Heart left ventricle (tissue), 16 donors: ENCODE measurements at places on chromosomes 5 and 9. TPM values are rescaled to one million over a fixed set of nuclear protein-coding genes. Genes with fewer than 3 reads are reported as not detected.
A peak's percentile ranks its signal among the peaks of the same experiment; 100 is the strongest.

Gene NR3C1
- 45.3 TPM for total RNA-seq

Gene LCN6
- 1.2 TPM for total RNA-seq

Gene TAS2R1
- not detected for total RNA-seq

Gene DNAH5
- 0.16 TPM for total RNA-seq

Gene ALDH1A1
- total RNA-seq = 35.8 TPM

Gene ANKDD1B
- not detected for total RNA-seq

- DNase-seq = no peak
Measured at GRCh38 chr9:124439086-124439485, 11.2 kb upstream of the ADGRD2 start.

DNA sequence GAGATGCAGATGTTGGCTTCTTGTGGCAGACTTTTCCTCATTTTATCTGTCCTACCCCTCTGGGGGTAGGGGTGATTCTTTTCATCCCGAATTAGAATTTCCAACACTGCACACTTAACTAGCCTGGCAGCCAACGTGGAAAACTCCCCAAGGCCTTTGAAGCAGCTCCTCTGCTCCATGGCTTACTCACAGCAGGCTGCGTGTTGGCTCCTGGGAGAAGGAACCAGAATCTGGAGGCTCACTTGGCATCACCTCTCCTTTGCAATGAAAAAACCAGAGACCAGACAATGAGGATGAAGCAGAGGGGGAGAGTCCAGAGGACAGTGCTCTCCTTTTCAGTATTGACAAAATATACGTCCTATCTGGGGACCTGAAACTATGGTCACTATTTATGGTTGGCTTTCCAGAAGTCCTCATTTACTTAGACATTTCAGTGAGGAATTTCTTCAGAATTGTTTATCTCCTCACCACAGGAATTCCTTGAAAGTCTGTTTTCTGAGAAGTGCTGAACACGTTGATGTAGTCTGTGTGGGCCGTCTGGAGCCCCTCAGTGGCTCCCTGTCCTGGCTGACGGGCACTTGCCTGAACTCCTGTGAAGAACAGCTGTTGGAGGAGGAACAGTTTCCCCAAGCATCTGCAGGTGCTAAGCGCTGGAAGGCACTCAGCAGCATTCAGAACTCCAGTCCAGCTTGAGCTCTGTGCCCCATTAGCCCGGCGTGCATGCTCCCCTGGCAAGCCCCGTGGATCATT lies 231.3 kb downstream of the RFK start:
- DNase-seq = peak; percentile 29

- DNase-seq = no peak
Measured at GRCh38 chr9:3969590-3970260, 330.1 kb downstream of the GLIS3 start.

GRCh38 chr9:25964239-25964638 lies 286.0 kb upstream of the TUSC1 start:
- no peak for DNase-seq

DNA sequence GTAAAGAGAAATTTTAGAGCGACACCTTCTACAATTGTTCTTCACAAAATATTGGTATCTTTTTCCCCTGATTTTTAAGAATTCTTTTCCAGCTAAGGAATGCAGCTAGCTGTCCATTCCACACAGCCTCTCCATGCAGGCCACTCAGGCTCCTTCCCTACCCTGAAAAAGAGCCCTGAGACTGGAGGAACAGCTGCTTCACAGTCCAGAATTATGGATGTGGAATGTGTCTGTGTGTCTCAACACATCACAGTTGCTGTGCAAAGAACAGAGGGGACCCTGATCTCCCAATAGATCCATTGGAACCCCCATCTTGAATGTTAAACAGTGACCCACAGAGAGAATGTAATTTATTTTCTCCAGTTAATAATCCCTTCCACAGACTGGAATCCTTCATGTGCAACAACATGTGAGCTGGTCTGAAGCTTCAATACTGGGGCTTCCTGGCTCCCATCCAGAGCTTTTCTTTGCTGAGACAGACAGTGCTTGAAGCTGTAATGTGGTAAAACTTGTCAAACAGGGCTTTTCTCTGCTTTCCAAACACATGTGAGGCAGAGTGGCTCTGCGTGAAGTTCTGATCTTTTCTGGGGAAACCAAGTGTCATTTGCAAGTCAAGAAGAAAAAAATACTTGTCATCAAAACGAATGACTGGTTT lies 53.3 kb upstream of the SMC5 start:
- DNase-seq = no peak

DNA sequence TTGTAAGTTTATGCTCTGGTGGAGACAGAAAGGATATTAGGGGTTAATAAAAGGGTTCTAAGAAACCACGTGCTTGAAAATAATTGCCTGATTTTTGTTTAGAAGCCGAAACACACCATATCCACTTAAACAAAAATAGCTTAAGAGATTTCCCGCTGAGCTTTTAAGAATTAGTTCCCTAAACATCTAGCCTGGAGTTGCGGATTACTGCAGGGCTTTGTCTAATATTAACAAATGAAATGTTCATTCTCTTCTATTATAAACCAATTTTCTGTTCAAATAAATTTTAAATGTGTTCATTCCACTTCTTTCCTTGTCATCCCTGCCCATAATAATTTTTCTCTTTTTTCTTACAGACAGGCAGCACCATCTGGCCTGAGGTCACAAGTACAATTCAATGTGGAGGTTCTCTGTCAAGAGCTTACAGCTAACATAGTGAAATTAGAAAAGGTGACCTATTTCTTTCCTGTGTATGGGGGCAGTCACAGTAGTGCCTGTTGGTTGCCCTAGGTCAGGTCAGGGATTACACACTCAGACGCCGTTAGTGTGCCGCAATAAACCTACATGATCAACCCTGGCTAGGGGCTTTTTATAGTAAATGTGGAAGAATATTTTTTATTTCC lies 65.3 kb downstream of the GRAMD2B start:
- no peak for DNase-seq

DNA sequence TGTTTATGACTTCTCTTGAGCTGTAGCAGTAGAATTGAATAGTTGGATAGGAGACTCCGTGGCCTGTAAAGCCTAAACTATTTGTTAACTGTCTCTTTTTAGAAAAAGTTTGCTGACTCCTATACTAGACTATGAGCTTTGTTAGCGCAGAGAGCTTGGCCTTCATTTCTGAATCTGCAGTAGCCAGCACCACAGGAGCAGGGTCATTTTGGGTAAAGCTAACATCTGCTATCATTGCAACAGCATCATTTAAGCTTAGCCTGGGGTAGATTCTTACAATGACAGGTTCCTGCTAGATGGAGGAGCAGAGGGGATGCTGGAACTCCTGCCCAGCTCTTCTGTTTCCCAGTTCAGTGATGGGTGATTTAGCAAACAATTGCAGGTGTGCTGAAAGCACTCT lies 133.7 kb upstream of the ASTN2 start:
- DNase-seq = no peak

DNA sequence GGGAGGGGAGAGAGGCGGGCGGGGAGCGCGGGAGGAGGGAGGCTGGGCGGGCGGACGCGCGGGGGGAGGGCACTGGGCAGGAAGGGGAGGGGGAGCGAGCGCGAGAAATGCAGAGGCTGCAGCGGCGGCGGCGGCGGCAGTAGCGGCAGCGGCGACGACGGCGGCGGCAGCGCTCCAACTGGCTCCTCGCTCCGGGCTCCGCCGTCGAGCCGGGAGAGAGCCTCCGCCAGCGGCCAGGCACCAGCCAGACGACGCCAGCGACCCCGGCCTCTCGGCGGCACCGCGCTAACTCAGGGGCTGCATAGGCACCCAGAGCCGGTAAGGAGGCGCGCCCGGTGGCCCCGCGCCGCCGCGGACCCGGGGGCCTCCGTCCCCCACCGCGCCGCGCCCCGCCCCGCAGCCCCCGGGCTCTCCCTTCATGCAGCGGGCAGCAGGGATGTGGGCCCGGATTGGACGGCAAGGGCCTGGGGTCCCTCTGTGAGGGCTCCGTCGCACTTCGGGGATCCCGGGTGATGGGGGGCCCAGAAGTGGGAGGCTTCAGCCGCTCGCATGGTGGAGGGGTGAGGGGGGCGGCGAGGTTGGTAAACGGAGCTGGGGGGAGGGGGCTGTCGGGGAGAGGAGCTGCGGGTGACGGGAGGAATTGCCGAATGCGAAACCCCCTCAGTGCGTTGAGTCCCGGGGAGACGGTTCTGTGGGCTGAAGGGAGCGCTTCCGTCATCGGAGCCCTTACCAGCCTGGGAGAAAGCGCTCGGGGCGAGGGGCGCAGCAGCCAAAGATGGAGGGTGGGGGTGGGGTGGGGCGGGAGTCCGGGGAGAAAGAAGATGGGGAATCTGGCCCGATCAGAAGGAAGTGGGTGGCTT lies at the start of gene BASP1:
Gene BASP1, plus strand, starts transcription at position 139 of the 860 bp plus-strand sequence. CDS start 57,586 bp downstream, outside the sequence.
- DNase-seq = peak; percentile 62

DNA sequence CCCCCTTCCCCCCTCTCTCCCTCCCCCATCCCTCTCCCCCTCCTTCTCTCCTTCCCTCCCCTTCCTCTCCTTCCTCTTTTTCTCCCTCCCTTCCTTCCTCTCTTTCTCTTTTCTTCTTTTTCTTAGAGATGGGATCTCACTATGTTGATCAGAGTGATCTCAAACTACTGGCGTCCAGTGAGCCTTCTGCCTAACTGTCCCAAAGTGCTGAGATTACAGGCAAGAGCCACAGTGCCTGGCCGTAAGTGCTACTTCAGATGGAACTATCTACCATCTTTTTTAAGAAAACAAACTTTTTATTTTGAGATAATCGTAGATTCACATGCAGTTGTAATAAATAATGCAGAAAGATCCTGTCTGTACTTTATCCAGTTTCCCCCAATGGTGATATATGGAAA lies 6.3 kb downstream of the RCL1 start:
- DNase-seq = no peak

GRCh38 chr5:83817591-83817990 lies 96.9 kb upstream of the HAPLN1 start:
- no peak for DNase-seq

- DNase-seq = no peak
Measured at GRCh38 chr9:76112151-76112550, 221.7 kb downstream of the PCSK5 start.

DNA sequence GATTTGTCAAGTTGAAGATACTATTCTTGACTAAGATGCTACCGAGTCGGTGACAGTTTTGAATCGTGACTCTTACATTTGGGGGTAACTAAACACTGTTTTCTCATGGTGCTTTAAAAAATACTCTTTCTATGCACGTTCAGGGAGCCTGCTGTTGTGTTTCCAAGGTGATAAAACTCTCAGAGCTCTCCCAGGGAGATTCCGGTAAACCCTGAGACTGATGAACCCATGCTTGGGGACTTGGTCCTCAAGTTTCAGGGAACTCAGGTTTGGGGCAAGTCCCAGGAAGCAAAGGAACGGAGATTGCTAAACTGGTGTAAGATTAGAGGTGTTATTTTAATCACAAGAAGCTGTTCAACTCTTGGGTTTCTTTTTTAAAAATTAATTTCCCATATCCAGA lies 1.4 kb downstream of the GDA start:
- DNase-seq = no peak

DNA sequence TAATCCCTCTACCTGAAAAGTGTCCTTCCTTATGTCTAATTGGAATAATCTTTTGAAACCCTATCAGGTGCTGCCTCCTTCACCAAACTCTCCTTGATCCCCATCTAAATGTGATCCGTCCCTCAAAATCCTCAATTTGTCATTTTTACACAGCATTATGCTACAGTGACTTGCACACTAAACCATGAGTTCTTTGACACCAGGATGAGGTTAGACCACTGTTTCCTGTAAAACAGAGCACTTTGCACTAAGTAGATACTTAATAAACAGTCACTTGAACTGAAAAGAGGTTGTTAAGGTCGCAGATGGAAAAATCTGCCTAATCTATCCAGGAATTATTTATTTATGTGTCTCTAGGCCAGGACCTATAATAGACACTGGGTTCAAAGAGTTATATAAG lies 44.2 kb upstream of the TLX3 start:
- DNase-seq = no peak

- no peak for DNase-seq
Measured at GRCh38 chr9:26802921-26803320, 89.7 kb downstream of the CAAP1 start.

DNA sequence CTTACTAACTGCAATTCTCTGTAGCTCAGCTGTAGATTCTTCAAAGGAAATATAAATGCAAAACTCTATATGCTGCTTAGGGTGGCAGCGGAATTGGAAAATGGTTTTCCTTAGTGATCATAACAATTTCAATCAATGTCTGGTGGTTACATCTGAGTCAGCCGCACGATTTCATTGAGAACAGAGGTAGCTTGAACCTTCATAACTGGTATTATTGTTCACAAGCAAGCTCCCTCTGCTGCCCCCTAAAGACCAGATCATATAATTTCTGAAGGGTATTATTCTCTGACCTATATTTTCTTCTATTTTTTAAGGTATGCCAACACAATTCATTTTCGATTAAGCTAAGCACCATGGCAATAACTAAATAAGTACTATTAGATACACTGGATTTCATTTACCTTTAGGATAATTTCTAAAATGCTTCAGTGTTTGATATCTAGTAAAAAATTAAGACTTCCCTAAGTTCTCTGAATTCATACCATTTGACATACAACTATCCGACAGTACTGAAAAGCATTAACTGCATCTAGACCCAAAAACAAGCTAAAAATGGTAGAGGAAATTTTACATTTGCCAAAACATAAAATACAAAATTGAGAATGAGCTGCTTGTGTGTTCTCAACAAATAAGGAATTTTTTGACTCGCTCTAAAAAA lies 181.1 kb upstream of the SPEF2 start:
- DNase-seq = no peak

- no peak for DNase-seq
Measured at GRCh38 chr5:103228588-103228987, 30.0 kb upstream of the MACIR start.

GRCh38 chr5:39361306-39361705 lies 3.0 kb downstream of the C9 start:
- DNase-seq = no peak

DNA sequence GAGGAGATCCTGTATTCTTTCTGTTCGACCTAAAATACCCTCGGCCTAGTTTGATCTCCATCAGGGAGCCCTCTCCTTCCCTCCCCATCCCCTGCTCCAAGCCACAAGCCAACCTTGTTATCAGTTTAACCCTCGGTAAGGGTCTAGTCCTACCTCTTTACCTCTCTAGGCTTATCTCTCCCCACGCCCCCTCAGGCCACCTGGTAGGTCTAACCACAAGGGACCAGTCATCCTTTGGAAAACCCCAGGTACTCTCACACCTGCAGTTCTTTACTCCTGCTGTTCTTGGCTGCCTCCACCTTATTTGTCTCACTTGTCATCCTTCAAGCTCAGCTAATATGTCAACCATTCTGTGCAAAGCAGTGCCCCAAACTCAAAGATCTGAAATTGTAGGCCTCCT lies 78.7 kb downstream of the RAD23B start:
- no peak for DNase-seq

DNA sequence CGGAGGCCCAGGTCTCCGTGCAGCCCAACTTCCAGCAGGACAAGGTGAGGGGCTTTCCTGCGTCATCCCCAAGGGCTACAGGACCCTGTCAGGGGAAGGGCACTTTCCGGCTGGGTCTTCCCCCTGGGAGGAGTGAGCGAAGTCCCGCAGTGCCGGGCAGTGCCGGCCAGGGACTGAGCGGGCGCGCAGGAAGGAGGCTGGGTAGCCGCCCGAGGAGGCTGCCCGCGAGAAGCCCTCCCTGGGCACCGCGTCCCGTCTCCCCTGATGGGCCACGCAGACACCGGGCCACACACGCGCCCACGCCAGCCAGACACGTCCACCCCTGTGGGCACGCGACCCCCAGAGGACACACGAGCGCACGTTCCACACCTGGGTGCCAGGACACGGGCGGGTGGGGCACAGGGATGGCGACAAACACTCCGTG lies 357 bp downstream of the PTGDS start:
- DNase-seq = no peak
